ENCODE measurements at places on chromosomes 3 and 15.

GRCh38 chr3:13234666-13235065 lies 161.4 kb upstream of the IQSEC1 start:
- no peak for DNase-seq

DNA sequence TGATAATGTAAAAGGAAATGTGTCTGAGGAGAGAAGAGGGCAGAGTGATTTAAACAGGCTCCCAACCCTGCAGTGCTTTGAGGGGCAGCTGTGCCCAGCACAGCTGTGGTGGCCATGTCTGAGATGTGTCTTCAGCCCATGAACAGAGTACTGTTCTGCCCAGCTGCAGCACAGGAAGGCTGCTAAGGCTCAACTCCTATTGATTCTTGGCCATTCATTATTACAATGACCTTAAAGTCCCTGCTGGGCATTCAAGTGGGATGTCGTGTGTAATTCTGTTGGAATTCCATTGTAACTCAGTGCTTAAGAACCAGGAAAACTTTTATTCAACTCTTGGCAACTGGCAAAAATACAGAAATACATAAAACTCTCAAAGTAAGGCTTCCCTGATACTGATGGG lies 229.3 kb downstream of the MCTP2 start:
- DNase-seq = no peak

- no peak for DNase-seq
Observed at GRCh38 chr3:102195198-102195948, 239.4 kb upstream of the ZPLD1 start.

DNA sequence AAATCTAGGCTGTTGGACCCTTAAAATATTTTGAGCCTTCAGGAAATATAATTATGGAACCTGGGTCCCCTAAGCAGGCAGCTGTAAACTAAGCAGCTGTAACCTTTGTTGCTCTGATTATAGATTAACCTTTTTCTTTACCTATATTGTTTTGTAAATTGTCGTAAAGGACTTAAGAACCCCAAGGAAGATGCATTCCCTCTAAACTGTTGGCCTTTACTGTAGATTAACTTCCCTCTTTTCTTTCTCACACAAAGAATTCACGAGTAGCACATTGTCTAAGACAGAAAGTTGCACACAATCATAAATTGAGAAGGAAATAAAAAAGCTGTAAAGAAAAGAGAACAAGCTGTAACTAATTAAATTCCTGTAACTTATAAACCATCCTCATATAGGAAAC lies 877.3 kb downstream of the ROBO2 start:
- DNase-seq = no peak

DNA sequence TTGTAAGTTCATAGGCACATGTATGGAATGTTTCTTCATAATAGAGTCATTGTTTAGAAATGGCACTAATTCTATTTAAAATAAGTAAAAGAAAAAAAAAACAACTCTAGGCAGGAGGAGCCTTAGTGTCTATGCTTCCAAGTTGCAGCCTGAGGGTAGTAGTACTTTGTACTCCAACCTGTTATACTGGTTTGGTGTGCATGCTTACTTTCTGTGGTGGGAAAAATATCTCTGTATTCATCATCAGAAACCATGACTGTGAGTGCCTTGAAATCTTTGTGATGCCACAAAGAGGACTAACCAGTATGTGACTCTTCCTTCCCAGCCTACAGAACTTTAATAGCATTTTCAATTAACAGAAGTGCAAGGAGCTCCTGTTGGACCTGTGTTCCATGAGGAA lies 4.4 kb downstream of the NAALADL2 start:
- no peak for DNase-seq

GRCh38 chr3:112464264-112464663 lies 35.0 kb downstream of the BTLA start:
- no peak for DNase-seq

DNA sequence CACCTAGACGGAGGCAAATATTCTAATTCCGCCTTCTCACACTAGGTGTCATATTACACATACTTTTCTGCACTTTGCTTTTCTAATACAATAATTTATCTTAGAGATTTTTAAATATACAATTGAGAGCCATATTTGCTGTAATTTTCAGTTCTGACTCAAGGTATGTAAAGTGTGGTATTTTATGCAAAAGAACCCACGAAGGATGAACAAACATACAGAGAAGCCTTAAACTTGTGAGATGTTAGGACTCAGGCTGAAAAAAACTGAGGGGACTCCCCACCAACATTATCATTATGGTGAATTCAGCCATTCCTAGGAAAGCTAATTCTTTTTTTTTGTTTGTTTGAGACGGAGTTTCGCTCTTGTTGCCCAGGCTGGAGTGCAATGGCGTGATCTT lies 9.6 kb downstream of the ZBTB11 start:
- no peak for DNase-seq

GRCh38 chr15:94917068-94917467 lies 685.7 kb downstream of the MCTP2 start:
- no peak for DNase-seq

DNA sequence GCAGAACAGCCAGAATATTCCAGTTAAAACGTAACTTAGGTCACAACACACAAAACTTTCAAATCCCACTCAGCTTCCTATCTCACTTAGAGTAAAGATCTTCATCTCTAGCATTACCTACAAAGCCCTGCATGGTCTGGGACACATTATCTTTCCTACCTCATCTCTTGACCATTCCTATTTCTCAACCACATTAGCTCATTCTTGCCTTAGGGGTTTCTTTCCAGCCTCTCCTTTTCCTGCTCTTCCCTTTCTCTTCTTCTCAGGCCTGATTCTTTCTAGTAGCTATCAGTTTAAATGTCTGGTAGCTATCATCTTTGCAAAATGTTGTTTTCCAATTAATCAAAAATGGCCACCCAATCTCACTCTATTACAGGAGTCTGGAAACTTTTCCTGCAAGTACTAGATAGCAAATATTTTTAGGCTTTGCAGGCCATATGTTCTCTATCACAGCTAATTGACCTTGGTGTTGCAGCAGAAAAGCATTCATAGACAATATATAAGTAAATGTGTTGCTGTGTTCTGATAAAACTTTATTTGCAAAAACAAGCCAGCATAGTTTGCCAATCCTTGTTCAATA lies 15.1 kb upstream of the CBLB start:
- no peak for DNase-seq

DNA sequence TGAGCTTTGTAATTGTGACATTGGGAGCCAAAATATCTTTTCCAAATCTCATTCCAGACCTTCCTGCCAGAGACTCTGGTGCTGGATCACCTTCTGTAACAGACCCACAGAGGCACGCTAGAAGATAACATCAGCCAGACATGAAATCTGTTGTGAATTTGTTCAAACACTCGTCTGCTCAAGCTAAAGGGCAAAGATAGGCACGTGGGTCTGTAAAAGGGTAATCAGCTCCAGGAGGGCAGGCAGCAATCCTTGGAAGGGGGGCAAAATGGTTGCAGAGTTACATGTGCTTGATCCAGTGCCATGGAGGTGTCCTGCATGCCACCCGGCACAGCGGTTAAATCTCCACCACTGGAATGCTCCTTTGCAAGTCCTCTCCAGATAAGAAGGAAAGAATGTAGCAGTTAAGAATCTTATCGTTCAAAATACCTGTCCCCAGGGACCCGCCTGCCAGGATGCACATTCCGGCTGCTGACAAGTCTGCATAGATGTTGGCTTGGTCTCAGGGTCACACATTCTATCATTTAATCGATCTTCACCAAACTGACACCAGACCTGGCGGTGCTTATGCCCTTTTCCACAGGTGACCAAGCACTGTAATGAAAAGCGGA lies 74.8 kb downstream of the ADAMTS9 start:
- no peak for DNase-seq

GRCh38 chr15:74006774-74007639 lies 12.5 kb downstream of the PML start:
- no peak for DNase-seq

- no peak for DNase-seq
Observed at GRCh38 chr3:20324664-20325478, 138.9 kb upstream of the SGO1 start.

DNA sequence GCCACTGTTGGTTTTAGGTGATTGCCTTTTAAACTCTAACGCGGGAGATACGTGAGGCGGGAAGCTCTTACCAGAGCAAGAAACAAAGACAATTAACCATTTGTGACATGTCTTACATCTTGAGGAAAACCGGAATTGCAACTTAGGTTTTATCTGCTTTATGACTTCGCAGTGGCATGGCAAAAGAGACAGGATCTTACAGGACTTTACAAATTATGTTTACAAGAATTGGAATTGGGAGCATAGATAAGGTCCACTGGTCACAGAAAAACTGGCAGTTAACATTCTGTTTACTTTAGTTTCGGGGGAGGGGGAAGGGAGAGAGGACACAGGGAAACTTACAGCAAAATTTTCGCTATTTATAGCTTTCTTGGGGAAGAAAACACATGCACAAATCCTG lies 1119.6 kb downstream of the ZPLD1 start:
- no peak for DNase-seq

GRCh38 chr3:153830552-153830951 lies 290.6 kb upstream of the ARHGEF26 start:
- DNase-seq = no peak

DNA sequence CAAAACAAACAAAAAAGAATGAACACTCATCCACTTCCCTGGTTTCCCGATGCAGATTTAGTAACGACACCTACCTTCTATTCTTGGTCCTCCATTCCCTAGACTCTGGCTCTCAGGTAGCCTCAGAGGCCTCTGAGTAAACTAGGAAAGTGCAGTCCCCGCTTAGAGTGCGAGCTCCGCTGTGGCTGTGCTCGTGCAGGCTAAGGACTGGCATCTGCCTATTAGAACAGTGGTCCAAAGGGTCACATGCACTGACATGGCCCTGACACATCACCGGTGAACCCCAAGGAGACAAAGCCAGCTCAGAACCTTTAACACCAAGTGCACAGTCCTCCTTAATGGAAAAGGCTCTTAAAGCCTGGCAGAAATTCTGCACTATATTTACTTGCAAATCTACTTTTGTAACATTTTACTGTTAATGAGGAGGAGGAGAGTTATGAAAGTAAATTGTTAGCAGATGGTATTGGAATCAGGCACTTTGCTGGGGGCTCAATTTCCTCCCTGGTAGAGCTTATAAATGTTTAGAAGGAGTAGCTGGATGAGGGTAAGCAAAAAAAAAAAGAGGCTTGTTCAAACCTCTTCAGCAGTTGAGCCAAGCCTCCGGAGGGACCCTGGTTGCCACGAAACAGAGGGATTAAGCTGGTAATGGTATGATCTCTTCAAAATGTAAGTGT lies 31.1 kb downstream of the VGLL4 start:
- no peak for DNase-seq

GRCh38 chr3:98893740-98894139 lies 7.8 kb downstream of the DCBLD2 start:
- DNase-seq = no peak

DNA sequence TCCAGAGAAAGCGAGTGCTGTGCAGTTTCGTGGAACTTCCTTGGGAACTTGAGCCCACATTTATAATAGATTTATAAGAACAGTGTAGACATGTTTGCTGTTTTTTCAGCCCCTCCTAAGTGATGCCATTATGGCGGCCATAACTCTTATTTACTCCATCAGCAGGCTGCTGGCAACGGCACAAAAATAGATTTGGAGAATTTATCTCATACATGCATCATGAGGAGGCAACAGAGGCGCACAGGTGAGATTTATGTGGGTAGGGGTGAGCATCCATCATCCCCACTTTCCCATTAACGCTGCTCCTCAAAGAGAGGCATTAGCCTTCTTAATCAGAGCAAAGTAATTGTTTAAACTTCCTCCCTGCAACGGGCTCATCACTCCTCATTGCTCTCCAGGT lies 182.5 kb downstream of the RAB11A start:
- no peak for DNase-seq

- no peak for DNase-seq
Observed at GRCh38 chr15:94080989-94081605, 150.3 kb upstream of the MCTP2 start.

GRCh38 chr15:61777689-61778088 lies 282.6 kb downstream of the VPS13C start:
- no peak for DNase-seq

DNA sequence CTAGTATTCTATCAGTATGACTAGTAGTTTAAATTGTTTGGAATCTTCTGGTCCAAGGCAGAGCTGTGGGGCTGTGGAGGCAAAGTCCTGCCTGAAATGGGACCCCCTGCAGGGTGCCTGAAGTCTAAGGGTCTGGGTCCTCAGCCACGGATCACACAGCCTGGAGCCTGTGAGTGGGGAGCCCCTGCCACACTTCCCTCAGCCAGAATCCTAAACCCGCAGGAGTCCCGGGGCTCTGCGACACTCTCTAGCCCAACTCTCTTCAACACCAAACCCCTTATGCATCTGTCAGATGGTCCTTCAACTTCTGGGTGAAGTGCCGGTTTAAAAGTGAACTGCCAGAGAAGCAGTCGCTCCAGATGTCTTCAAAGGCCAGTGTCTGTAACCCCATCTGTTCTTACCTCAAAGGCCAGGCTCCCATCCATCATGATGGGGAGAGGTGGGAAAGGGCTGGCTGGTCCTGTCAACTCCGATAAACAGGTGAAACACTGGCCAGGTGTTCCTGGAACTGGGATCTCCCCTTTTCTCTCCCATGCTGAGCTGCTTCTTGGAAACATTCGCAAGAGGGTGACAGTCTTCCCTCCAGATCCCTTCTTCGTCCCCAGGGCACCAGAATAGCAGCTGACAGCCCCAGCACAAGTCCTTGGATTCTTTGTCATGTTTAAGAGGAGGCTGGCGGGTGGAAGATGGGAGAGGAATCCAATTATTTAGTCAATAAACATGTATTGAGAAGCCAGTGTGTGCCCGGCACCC lies 45.6 kb downstream of the CPN2 start:
- peak; percentile 67 for DNase-seq

GRCh38 chr15:30922480-30923311 lies 19.0 kb downstream of the FAN1 start:
- DNase-seq = no peak

DNA sequence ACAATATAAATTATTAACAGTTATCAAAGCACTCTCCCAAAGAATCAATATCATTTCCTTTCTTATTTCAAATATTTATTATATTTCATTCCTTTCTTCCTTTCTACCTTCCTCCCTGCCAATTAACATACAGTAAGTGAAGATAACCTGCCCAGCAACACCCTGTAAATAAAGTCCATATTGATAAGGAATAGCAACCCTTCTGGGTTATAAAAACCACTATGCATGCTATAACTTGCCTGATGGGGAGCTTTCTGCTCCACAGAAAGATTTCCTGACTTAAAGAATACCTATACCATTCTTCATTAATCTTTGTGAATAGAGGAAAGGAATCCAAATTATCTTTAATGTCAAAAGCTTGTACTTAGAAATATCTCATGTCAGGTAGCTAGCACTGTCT lies 166.5 kb downstream of the ISL2 start:
- no peak for DNase-seq

GRCh38 chr15:94414916-94415315 lies 183.6 kb downstream of the MCTP2 start:
- DNase-seq = no peak

- no peak for DNase-seq
Observed at GRCh38 chr3:122349171-122349570, 24.1 kb downstream of the CSTA start.

DNA sequence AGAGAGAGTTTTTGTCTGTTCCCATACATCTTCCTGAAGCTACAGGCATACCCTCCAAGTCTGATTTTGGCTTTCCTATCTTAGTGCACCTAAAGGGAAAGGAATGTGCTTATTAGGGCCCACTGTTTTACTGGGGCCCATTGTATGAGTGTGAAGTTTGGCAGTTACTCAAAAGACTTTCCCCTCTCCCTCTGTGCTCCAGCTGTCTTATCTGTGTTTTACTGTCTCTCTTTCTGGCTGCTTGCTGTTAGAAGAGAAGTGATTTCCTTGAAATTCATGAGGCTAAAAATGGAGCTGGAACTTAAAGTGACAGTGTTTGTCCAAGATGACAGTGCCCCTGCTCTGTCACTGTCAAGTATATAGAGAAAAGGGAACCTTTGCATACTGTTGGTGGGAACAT lies 436.2 kb downstream of the OCA2 start:
- DNase-seq = no peak
